ENCODE measurements at places on chromosomes 5 and 9. TPM values are rescaled to one million over a fixed set of nuclear protein-coding genes. Genes with fewer than 3 reads are reported as not detected.

- no peak overlapping the region for H3K4me3 ChIP-seq
- no peak for DNase-seq
- H3K27ac ChIP-seq = no peak overlapping the region
- no peaks in the 10 kb centered on the region for H3K36me3 ChIP-seq
Measured at GRCh38 chr5:76820526-76820890, 1.7 kb downstream of the F2RL1 start.

- no peaks in the 10 kb centered on the region for H3K36me3 ChIP-seq
- no peak for DNase-seq
- no peaks in the 10 kb centered on the region for H3K4me1 ChIP-seq
- peaks cover 7% of the 10 kb centered on the region for H3K27me3 ChIP-seq
- no peak overlapping the region for H3K4me3 ChIP-seq
- no peak overlapping the region for H3K27ac ChIP-seq
Measured at GRCh38 chr5:78591972-78592700, 56.4 kb downstream of the LHFPL2 start.

DNA sequence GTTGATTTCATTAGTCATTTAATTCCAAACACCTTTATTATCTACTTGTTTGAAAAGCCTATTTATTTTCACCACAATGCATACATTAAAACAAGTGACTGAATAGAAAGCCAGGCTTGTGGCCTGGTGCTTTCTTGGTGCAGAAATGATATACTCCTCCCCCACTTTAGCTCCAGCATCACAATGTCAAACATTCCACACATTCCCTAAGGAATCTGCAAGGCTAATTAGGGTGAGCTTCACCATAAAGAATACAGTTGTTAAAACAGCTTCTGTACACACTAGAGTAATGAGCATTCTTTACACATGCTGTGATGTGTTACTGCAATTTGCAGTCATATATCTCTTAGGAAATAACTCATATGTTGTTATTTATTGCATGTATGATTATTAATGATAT, 705.7 kb downstream of the CETN3 start:
- DNase-seq = no peak
- no peak overlapping the region for H3K27ac ChIP-seq
- no peaks in the 10 kb centered on the region for H3K4me1 ChIP-seq
- H3K4me3 ChIP-seq = no peak overlapping the region
- H3K36me3 ChIP-seq = no peaks in the 10 kb centered on the region

The SMIM27 gene
- total RNA-seq = 30.8 TPM

The ORM1 gene
- not detected for total RNA-seq

All from CD4-positive, CD25-positive, alpha-beta regulatory T cell (primary cell).